Glutamatergic neuron (in vitro differentiated cells): ENCODE measurements at places on chromosomes 7 and 10. TPM values are rescaled to one million over a fixed set of nuclear protein-coding genes. Genes with fewer than 3 reads are reported as not detected.

The GJD4 gene
- total RNA-seq: not detected

GRCh38 chr10:122128357-122128756 lies 139.4 kb downstream of the TACC2 start:
- DNase-seq: no peak

DNA sequence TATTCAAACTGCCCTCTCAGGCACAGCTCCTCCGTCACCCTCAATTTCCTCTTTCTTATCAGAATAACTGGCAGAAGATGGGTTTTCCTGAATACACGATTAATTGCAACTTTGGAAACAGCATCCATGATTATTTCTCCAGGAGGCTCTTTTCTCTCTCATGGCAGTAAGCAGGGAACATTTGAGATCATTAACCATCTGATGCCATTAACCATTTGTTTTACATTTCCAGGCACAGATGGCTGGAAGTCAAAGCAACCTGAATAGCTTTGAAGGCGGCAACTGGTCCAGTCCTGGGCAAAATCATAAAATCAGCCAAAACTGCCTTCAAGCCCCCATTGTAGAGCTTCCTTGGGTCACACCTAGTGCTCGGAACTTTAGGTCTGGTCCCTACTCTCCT lies 289.5 kb upstream of the AOAH start:
- DNase-seq: no peak

DNA sequence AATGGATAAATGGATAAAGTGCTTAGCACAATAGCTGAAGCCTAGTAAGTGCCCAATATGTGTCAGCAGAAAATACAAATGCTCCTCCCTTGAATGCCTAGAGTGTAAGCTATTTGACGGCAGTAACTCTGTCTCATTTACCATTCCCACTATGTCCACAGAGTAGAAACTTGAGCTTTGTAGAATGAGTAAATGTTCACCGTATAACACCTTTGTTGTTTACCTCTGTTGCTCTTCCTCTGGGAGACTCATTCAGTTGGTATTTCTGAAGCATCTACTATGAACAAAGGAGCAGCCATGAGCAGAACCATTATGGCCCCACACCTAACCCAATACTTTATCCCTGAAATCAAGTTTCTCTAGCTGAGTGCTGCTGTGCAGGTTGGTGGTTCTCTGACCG lies 8.4 kb upstream of the SLC16A12 start:
- DNase-seq: no peak

The EVX1 gene
- total RNA-seq: 7.1 TPM

DNA sequence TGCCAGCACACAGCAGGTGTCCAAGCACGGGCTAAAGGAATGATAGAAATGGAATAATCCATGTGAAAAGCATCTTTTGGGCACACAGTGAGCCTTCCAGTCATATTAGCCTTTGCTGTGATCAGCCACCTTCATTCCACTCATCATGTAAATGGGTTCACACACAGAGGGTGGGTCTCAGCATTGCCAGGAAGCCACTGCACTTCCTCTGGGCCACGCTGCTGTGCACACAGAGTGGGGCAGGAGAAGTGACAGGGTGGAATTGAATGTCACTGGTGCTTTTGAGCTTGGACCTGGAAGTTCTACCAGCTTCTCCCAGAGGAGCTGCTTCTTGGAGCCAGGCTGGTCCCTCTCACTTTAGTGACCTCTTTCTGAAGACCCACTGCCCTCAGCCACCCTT lies 203.5 kb downstream of the USP6NL start:
- DNase-seq: no peak

- no peak for DNase-seq
Observed at GRCh38 chr7:41039386-41039953, 663.4 kb downstream of the INHBA start.

The CNPY1 gene
- total RNA-seq: not detected

DNA sequence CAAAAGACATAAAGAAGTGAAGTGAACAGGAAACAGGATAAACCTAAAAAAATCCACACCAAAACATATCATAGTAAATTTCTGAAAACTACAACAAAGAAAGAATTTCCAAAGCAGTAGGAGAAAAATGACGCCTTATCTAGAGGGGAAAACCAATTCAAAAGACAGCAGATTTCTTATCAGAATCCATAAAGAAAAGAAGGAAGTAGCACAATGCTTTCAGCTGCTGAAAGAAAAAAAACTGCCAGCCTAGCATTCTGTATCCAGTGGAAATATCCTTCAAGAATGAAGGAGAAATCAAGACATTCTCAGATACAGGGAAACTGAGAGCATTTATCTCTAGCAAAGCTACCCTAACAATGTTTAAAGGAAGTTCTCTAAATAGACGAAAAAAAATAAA lies 37.8 kb downstream of the PDLIM1 start:
- DNase-seq: no peak

The INHBA gene
- total RNA-seq: not detected

The AS3MT gene
- total RNA-seq: 8.3 TPM

The SMC3 gene
- 53.6 TPM for total RNA-seq

- DNase-seq: no peak
Observed at GRCh38 chr10:123858907-123859652, 32.5 kb downstream of the CPXM2 start.

- no peak for DNase-seq
Observed at GRCh38 chr7:18109762-18110161, 82.1 kb upstream of the PRPS1L1 start.

The HOXA5 gene
- not detected for total RNA-seq

The HTR7 gene
- 13.3 TPM for total RNA-seq

- DNase-seq: no peak
Observed at GRCh38 chr7:18222636-18223035, 195.0 kb upstream of the PRPS1L1 start.

- DNase-seq: no peak
Observed at GRCh38 chr7:137940656-137941518, 61.0 kb downstream of the CREB3L2 start.
